Chondrocyte (in vitro differentiated cells): ENCODE measurements at places on chromosomes 4 and X.

- DNase-seq, result no peak
- H3K4me3 ChIP-seq, result no peak overlapping the region
- peaks cover 5% of the 10 kb centered on the region for H3K36me3 ChIP-seq
Measured at GRCh38 chr4:151770154-151770553, 9.3 kb upstream of the GATB start.

DNA sequence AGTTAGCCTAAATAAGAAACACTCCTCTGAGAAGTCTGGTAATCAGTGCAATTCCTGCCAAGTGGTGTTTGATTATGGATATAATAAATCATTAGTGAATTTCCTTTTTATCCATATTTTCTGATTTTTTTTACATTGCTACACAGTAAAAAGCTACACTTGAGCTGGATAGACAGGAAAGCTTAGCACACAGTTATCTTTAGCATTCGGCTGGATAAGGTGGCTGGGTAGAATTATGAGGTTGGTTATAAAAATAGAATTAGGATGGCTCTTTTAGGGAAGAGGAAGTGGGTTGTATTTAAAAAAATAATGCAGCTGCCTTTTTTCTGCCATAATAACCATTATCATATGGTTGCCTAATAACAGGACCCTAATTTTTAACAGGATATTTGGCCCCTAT is 460.6 kb downstream of the NAF1 start:
- no peaks in the 10 kb centered on the region for H3K36me3 ChIP-seq
- no peak overlapping the region for H3K27ac ChIP-seq
- no peak overlapping the region for H3K4me3 ChIP-seq
- H3K4me1 ChIP-seq, result peaks cover 7% of the 10 kb centered on the region

DNA sequence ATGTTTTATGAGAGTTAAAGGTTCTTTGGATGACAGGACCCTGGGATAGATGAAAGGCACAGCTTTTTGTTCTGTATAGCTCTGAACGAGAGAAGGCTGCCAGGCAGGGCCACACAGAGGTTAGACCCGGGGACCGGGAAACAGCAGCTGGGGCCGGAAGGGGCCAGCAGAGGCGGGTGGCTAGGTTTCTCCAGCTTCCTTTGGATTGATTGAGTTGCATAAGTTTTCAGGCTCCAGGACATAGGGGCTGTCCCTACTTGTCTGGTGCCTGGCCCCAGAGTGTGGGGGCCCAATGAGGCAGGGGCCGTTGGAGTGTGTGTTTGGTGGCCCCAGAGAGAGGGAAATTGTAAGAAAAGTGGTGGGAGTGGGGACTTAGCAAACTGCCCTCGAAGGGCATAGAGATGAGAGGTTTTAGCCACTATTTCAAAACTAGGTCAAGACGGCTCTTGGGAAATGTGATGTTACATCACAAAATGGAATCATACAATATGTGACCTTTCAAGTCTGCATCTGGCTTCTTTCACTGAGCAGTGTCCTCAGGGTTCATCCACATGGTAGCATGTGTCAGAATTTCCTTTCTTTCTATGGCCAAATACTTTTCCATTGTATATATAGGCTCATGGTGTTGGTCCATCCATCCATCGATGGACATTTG is 3.7 kb downstream of the ZFP92 start:
- no peak overlapping the region for H3K27ac ChIP-seq
- no peak overlapping the region for H3K4me3 ChIP-seq
- no peaks in the 10 kb centered on the region for H3K36me3 ChIP-seq
- peak; percentile 53 for DNase-seq

DNA sequence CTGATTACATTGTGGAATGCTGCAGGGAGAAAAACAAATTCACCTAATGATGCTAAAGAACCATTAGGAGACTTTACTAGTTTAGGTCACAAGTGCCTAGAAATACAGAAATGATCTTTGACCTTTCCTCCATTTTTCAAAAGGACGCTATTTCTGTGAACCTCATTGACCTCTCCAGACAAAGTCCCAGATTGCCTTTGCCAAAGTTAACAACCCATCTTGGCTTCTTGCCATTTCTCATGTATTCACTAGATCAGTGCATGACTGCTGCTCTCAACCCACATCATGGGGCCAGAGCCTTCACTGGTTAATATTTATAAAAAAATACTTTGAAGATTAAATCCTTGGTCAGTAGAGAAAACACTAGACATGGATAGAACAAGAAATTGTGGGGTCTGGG is 19.9 kb upstream of the AR start:
- no peak for DNase-seq
- H3K27me3 ChIP-seq, result peaks cover 6% of the 10 kb centered on the region
- H3K4me3 ChIP-seq, result no peak overlapping the region
- H3K27ac ChIP-seq, result no peak overlapping the region
- no peaks in the 10 kb centered on the region for H3K36me3 ChIP-seq
- H3K4me1 ChIP-seq, result peaks cover 7% of the 10 kb centered on the region

GRCh38 chr4:5166377-5166776 is 115.1 kb downstream of the STK32B start:
- no peak overlapping the region for H3K4me3 ChIP-seq
- no peaks in the 10 kb centered on the region for H3K27me3 ChIP-seq
- peaks cover 32% of the 10 kb centered on the region for H3K4me1 ChIP-seq
- DNase-seq, result no peak

GRCh38 chr4:88592600-88593448 is 544 bp downstream of the HERC3 start:
- H3K4me3 ChIP-seq, result peak overlapping the region; percentile 98
- peak overlapping the region; percentile 55 for H3K27ac ChIP-seq
- H3K4me1 ChIP-seq, result peaks cover 16% of the 10 kb centered on the region
- peaks cover 7% of the 10 kb centered on the region for H3K36me3 ChIP-seq
- no peaks in the 10 kb centered on the region for H3K27me3 ChIP-seq

DNA sequence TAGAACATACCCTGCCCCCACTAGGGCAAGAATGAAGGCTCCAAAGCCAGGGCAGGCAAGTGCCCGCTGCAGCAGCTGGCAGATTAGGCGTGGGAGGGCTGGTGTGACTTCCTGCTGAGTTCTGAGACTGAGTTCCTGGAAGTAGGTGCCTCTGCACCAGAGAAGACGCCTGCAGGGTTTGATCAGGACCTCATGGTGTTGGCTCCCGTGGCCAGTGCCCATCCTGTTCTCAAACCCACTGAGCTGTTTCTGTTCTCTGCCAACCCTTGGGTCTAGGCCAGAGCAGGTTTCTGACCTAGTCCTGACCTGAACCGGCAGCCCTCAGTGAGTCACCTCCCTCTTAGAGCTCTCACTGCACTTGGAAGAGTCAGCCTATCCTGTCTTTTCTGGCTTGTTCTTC is 220.7 kb downstream of the HS6ST2 start:
- no peak overlapping the region for H3K27ac ChIP-seq
- no peaks in the 10 kb centered on the region for H3K27me3 ChIP-seq
- no peak for DNase-seq
- no peaks in the 10 kb centered on the region for H3K4me1 ChIP-seq
- no peak overlapping the region for H3K4me3 ChIP-seq

- H3K27ac ChIP-seq, result no peak overlapping the region
- peaks cover 13% of the 10 kb centered on the region for H3K27me3 ChIP-seq
- H3K4me3 ChIP-seq, result no peak overlapping the region
- no peaks in the 10 kb centered on the region for H3K4me1 ChIP-seq
- H3K36me3 ChIP-seq, result peaks cover 1% of the 10 kb centered on the region
Measured at GRCh38 chr4:48813964-48814363, 16.9 kb upstream of the OCIAD1 start.

DNA sequence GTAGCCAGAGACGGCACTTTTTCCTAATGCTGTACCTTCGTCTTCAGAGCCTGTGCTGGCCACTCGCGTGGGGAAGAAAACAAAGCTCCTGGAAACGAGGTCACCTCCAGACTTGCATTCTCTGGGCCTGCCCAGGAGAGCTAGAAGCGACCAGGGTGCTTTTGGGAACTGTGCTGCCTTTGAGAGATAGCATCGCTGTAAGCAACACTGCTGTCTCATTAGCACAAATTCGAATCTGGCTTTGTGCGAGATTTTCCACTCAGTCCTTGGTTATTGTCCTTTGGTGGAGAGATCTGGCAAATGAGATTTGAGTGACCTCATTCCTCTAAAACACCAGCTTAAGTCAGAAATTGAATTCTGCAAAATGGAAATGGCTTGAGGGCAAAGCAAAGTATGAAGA is 66.1 kb upstream of the TLR3 start:
- peaks cover 16% of the 10 kb centered on the region for H3K4me1 ChIP-seq
- no peak for DNase-seq
- H3K36me3 ChIP-seq, result no peaks in the 10 kb centered on the region
- no peaks in the 10 kb centered on the region for H3K27me3 ChIP-seq
- H3K27ac ChIP-seq, result no peak overlapping the region

DNA sequence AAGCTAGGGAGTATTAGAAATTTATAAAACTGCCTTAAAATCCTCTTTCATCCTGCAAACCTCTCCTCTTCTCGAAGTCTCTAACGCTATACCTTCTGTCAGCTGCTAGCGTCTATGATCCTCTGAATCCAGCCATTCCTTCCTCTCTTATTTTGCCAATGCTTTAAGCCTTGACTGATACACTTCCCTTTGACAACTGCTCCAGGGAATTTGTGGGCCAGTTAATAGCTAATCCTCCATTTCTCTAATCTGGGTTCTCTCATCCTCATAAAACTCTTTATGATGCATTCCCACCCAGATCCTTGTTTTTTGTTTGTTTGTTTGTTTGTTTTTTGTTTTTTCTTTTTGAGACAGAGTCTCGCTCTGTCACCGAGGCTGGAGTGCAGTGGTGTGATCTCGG is 293.6 kb upstream of the PUDP start:
- no peak overlapping the region for H3K27ac ChIP-seq
- no peaks in the 10 kb centered on the region for H3K4me1 ChIP-seq
- H3K36me3 ChIP-seq, result no peaks in the 10 kb centered on the region
- DNase-seq, result no peak
- H3K27me3 ChIP-seq, result peaks cover 2% of the 10 kb centered on the region
